ENCODE measurements at places on chromosomes 6 and 20.

- DNase-seq: no peak
Observed at GRCh38 chr20:48038713-48039112, 253.4 kb upstream of the SULF2 start.

- DNase-seq: no peak
Observed at GRCh38 chr6:24780206-24780605, 5.5 kb downstream of the GMNN start.

GRCh38 chr20:46512943-46513844 is at the start of gene ZNF334:
TSS of gene ZNF334 (minus strand) at chr20:46513559. CDS start at chr20:46512102, 1,457 bp downstream.
- DNase-seq: peak; percentile 84

DNA sequence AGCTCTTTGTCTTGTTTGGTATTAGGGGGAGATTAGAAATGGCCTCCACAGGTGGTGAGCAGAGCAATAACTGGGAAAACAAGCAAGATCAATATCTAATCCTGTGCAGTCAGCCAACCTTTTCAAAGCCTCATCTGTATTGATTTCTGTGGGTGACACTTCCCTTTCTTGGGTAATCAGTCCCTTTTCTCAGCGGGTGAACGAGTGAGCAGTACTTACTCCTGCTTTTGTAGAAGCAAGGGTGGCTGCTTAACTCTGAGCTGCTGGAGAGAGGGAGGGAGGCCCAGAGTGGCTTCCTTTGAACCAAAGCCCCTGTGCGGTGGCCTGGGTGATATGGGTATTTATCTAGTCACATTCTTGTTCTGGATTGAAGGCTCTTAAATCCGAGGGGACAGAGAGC is 254.8 kb upstream of the CHD6 start:
- DNase-seq: no peak

GRCh38 chr6:44642349-44642748 is 254.8 kb downstream of the CDC5L start:
- DNase-seq: no peak

Measured in left lung (tissue), 14 donors.